Colonic mucosa (tissue), 4 donors: ENCODE measurements at places on chromosomes 7 and 10.

DNA sequence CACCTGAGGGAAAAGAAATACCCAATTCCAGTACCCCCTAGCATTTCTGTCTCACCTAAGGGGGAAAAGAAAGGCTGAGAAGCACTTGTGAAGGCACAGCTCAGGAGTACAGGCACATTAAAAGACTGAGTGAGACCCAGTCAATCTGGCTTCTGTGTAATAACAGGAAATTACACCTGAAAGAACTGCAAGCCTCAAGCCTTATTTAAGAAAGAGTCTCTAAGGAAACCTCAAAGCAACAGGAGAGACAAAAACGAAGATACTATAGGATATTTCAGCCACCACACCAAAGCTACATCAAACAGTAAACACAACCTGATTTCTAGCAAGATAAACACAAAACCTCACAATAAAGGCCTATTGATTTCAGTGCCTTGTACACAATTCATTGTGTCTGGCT is 69.6 kb upstream of the CDK1 start:
- DNase-seq, result no peak

GRCh38 chr7:138125598-138126111 is 49.4 kb downstream of the AKR1D1 start:
- no peak for DNase-seq

- no peak for DNase-seq
Observed at GRCh38 chr10:105473170-105473569, 832.1 kb downstream of the SORCS3 start.

- DNase-seq, result peak; percentile 40
Observed at GRCh38 chr10:119737823-119738222, 12.0 kb downstream of the INPP5F start.

GRCh38 chr7:134290286-134290685 is 26.4 kb downstream of the SLC35B4 start:
- no peak for DNase-seq

- no peak for DNase-seq
Observed at GRCh38 chr10:6299234-6299633, 96.5 kb downstream of the PFKFB3 start.

- no peak for DNase-seq
Observed at GRCh38 chr7:35749556-35749955, 51.3 kb upstream of the SEPTIN7 start.

DNA sequence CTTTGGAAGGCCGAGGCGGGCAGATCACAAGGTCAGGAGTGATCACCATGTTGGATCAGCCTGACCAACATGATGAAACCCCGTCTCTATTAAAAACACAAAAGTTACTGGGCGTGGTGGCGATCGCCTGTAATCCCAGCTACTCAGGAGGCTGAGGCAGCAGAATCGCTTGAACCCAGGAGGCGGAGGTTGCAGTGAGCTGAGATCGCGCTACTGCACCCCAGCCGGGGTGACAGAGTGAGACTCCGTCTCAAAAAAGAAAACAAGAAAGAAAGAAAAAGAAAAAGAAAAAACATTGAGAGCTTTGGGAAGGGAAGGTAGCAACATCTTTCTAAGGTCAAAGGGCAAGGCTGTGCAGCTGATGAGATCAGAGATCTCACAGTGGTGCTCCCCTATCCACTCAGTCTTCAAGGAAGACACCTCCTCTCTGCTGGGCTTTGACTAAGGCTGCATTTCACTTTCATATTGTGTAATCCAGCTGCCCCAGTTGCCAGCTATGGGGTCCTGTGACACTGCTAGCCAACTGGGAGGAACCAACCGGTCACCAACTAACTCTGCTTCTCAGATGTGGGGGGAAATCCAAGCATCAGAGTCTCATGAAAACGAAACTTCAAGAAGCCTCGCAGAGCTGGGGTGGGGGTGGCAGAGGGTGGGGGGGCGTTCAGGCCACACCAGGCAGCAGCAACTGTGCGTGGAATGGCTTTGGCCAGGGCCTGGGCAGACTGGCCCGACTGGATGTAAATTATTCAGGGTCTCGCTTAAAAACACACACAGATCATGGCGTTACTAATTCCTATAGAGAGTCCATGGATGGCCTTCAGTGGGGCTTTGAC is 1.5 kb downstream of the IL15RA start:
- peak; percentile 69 for DNase-seq

DNA sequence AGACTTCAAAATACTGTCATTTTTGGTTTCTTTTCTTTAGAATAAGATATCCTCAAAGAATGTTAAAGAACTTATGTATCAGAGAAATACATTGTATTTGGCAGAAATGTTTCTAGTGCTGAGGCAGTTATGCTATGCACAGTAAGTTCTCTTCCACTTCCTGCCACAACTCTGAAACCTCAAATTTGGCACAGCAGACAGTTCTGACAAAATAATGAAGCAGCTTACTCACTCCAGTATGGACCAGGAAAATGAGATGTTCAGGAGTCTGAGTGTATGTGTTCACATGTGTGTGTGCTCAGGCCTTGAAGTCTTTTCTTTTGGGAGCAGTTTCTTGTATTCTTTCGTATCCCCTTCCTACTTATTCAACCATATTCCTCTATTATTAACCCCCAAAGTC is 197.0 kb upstream of the AGK start:
- DNase-seq, result no peak

DNA sequence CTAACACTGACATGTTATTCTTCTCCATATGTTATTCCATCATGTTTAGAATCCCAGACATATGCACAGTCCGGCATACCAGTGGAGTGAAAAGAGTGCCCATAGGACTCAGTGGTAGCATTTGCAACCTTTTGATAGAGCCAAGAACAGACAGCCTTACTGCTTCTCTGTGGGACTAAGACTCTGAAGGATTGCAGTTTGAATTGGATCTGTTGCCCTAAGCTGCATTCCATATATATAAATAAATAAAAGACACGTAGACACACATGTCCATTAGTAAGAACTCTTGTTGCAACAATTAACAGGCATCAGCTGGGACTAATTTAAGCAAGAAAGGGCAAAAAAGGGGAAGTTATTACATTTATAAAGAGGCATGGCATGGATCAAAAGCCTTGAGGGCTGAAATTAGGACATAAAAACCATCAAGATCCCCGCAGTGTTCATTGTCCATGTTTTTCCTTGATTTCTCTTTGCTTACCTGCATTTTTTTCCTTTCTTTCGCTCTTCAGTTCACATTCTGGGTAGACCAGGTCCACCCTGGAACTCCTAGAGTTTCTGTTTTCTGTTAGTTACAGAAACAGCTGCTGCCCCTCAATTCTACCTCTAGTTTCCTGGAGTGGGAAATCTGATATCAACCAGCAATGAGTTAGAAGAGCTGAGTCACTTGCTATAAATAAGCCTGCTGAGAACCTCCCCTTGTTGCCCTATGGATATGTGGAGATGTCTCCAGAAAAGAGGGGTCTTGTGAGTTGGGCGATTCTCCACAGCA is 132.4 kb downstream of the SORCS1 start:
- DNase-seq, result no peak

- no peak for DNase-seq
Observed at GRCh38 chr7:90749774-90750173, 153.7 kb downstream of the CDK14 start.

GRCh38 chr7:55550841-55551537 is 21.3 kb downstream of the VOPP1 start:
- no peak for DNase-seq

- DNase-seq, result no peak
Observed at GRCh38 chr10:126730856-126731609, 60.5 kb upstream of the C10orf90 start.

DNA sequence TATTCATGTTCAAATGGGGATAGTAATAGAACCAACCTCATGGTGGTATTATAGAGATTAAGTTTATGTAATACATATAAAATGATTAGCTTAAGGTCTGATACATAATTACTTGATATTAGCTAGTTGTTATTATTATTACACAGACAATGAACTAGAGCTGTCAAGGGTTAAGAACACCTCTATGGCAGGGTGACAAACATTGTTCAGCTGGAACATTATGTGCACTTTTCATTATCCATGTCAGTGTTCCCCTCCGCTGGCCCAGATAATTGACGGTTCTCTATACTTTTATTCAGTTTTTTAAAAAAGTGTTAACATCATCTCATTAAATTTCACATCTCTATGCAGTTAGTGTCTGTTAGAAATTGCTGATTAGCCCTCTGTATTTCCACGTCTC is 142.1 kb downstream of the CDK14 start:
- no peak for DNase-seq

- no peak for DNase-seq
Observed at GRCh38 chr7:8437606-8438005, 4.2 kb downstream of the NXPH1 start.

GRCh38 chr10:71465551-71466252 is 69.0 kb downstream of the CDH23 start:
- no peak for DNase-seq

- no peak for DNase-seq
Observed at GRCh38 chr10:6120691-6121090, 31.9 kb downstream of the RBM17 start.

GRCh38 chr10:73577788-73578187 is 13.4 kb downstream of the USP54 start:
- DNase-seq, result peak; percentile 46

- DNase-seq, result no peak
Observed at GRCh38 chr7:50594734-50595485, 29.7 kb upstream of the DDC start.

DNA sequence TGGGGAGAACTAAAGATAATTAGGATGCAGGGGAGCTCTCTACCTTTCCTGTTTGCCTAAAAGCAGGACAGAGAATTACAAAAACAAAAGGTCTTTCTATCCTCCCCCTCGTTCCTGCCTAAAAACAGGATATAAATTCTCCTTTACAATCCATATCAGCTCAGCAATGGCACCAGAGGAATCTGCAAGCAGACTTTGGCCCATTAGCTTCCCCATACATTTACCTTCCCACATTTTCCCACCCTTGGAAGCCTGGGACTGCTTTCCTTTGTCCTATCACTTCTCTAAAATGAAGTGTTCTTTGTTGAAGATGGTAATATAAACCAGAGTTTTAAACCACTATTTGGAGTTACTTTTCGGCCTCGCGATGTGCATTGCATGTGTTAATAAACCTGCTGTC is 15.5 kb downstream of the SHTN1 start:
- DNase-seq, result no peak

- no peak for DNase-seq
Observed at GRCh38 chr7:129664029-129665012, 52.8 kb downstream of the NRF1 start.

DNA sequence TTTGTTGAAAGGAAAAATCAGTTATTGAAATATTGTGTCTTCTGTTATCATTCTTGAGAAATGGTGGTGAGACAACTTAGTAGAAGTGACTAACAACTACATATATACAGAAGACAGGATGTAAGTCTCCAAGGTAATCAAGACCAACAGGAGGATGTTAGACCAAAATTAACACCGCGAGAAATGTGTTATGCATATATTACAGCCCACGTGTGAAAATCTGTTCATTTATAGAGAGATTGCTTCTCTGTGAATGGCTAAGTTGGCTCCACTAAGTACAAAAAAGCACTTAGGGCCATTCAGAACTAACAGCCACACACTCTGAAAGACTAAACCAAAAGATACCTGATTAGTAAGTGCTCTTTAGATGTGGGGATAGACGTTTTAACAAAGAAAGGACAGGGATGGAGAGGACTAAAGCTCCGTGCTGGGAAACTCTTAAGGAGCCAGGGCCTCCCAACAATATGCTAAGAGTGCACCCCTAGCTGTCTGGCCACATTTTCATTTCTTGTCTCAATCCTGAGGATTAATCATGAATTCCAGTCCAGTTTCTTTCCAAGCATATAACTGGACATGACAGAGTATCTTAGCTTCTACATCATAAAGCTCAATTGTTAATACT is 26.5 kb downstream of the HDAC9 start:
- no peak for DNase-seq

DNA sequence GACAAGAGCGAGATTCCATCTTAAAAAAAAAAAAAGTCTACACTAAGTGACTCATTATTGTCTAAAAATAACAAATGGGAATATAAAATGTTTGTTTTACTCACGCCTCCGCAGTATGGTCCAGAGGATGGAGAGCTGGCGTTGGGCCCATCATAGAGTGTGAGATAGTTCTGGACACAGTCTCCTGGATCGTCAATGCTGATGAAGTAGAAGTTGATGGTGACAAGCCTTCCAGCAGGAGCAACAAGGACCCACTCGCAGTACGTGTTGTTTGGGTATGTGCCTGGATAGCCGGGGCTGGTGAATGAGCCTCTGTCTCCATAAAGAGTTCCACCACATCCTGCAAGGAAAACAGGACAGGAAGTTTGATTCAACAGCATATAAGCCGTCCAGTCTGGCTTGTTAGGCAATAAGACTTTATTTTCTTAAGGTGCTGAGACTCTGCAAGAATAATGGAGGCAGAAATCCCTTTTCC is 11.5 kb upstream of the RSU1 start:
- DNase-seq, result no peak

GRCh38 chr10:96609510-96609909 is 22.7 kb upstream of the TM9SF3 start:
- peak; percentile 42 for DNase-seq

GRCh38 chr7:116805100-116805544 is 57.3 kb upstream of the CAPZA2 start:
- no peak for DNase-seq

DNA sequence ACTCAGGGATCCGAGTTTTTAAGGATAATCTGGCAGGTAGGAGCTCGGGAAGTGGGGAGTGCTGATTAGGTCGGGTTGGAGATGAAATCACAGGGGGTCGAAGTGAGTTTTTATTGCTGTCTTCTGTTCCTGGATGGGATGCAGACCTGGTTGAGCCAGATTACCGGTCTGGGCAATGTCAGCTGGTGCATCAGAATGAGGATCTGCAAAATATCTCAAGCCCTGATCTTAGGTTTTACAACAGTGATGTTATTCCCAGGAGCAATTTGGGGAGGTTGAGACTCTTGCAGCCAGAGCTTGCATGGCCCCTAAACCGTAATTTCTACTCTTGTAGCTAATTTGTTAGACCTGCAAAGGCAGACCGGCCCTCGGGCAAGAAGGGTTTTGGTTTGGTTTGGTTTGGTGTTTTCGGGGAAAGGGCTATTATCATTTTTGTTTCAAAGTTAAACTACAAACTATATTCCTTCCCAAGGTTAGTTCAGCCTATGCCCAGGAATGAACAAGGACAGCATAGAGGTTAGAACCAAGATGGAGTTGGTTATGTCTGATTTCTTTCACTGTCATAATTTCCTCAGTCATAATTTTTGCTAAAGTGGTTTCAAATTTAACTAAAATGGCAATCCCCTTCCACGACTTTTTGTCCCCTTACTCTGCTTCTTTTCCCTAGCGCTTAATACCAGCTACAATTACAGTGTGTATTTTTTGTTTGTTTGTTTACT is 20.6 kb upstream of the PIK3CG start:
- DNase-seq, result no peak

GRCh38 chr10:88870089-88870488 is 10.0 kb upstream of the STAMBPL1 start:
- DNase-seq, result no peak

- peak; percentile 46 for DNase-seq
Observed at GRCh38 chr7:1463676-1464223, 4.5 kb upstream of the MICALL2 start.

DNA sequence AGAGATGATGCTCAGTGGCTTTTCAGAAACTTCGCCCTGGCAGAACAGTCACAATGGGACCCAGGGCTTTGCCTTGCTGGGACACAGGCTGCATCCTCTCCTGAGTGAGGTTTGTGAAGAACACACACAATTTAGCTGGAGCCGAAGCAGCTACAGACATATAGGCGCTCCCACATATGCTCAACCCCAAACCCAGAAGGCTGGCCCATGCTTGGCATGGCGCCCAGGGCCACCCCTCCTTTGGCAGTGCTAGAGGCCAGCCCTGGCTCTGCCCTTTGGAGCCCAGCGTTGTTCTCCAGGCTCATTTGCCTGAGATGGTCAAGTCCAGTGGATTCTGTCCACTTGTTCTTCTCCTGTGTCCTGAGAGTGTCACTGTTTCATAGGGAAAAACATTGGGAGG is 94.4 kb downstream of the WDFY4 start:
- DNase-seq, result no peak
